Stimulated activated naive CD8-positive, alpha-beta T cell treated with anti-CD3 and anti-CD28 coated beads, Interleukin-15, Interleukin-2, amounts not matched to agents 100 U/mL and 50 U/mL, for 24 hours (primary cell): ENCODE measurements at places on chromosomes 3 and 15.

GRCh38 chr3:47161983-47162696 is 1.8 kb downstream of the SETD2 start:
- DNase-seq = no peak

DNA sequence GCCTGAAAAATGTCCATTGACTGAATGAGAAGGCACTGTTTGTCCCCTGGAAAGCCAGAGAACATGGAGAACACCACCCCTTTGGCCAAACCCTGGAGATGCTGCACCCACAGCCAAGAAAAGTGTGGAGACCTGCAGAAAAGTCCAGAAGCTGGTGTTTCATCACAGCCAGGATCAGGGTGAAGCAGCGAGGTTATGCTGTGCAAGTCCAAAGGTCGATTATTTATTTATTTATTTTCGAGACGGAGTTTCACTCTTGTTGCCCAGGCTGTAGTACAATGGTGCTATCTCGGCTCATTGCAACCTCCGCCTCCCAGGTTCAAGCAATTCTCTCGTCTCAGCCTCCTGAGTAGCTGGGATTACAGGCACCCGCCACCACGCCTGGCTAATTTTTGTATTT is 5.5 kb upstream of the CTSH start:
- DNase-seq = no peak

- DNase-seq = no peak
These were observed 13.5 kb upstream of the KCNMB3 start for GRCh38 chr3:179264449-179264848.

DNA sequence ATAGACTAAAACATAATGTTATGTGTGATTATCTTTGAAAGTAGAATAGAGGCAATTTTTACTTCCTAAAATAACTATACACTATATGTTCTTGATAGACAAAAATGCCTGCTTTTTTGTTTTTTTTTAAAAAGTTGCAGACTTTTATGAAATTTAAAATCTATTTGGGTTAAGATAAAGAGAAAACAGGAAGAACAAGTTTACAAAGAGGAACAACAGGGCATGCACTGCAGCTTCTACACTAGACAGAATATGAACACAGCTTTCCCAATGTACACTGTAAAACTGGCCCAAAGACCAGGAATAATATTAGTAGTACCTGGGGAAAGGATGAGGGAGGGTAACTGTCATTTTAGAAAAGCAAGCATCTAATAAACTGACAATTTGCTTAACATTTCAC is 53.7 kb downstream of the NR1I2 start:
- DNase-seq = no peak

DNA sequence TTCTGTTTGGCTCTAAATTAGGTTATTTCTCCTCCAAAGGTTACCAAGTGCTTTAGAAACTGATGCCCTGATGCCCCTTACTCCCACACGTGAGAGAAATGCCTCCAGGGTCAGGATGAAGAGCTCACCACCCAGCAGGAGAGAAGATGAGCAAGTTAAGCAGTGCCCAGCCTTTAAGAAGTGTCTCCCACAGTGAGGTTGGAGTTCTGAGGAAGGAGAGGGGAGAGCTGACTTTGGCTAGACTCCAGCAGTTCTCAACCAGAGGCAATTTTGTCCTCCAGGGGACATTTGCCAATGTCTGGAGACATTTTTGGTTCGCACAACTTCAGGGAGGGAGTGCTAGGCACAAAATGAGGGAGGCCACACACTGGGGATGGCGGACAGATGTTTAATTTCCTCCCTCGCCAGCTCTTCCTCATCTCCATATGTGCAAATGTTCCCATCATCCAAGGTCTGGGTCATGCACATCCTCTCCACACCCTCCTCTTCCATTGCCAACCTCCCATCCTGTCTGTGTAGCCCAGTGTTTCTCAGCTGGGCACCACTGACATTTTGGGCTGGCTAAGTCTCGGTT is 50.6 kb upstream of the SLC7A14 start:
- no peak for DNase-seq

GRCh38 chr15:73944161-73945129 is 18.2 kb downstream of the LOXL1 start:
- no peak for DNase-seq
